ENCODE measurements at places on chromosomes 13 and 19.
A peak's percentile ranks its signal among the peaks of the same experiment; 100 is the strongest.

- DNase-seq, result peak; percentile 19
These were observed 11.1 kb downstream of the SLC7A10 start for GRCh38 chr19:33214596-33214995.

DNA sequence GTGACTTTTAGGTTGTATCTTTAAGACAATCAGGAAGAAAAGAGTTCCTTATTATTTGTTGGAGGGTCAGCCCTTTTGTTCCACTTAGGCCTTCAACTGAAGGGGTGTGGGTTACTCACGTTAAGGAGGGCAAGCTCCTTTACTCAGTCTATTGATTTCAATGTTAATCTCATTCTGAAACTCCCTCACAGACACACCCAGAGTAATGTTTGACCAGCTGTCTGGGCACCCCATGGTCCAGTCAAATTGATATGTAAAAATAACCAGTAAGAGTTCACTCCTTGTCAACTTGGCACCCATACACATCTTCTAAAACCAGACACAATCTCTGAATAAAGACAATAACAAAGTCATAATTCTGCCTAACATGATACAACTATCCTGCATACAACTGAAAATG, 292.9 kb downstream of the KLF5 start:
- DNase-seq, result no peak

GRCh38 chr19:47141695-47142094, 11.1 kb downstream of the SAE1 start:
- DNase-seq, result no peak

GRCh38 chr13:79404985-79405384, 1.1 kb downstream of the RBM26 start:
- peak; percentile 23 for DNase-seq

GRCh38 chr19:34284505-34284904, 30.2 kb downstream of the GARRE1 start:
- DNase-seq, result no peak

Measured in fibroblast of lung (primary cell).